ENCODE measurements at places on chromosomes 6 and 20.

GRCh38 chr6:159108426-159108985 is 60.7 kb upstream of the FNDC1 start:
- no peak for DNase-seq

DNA sequence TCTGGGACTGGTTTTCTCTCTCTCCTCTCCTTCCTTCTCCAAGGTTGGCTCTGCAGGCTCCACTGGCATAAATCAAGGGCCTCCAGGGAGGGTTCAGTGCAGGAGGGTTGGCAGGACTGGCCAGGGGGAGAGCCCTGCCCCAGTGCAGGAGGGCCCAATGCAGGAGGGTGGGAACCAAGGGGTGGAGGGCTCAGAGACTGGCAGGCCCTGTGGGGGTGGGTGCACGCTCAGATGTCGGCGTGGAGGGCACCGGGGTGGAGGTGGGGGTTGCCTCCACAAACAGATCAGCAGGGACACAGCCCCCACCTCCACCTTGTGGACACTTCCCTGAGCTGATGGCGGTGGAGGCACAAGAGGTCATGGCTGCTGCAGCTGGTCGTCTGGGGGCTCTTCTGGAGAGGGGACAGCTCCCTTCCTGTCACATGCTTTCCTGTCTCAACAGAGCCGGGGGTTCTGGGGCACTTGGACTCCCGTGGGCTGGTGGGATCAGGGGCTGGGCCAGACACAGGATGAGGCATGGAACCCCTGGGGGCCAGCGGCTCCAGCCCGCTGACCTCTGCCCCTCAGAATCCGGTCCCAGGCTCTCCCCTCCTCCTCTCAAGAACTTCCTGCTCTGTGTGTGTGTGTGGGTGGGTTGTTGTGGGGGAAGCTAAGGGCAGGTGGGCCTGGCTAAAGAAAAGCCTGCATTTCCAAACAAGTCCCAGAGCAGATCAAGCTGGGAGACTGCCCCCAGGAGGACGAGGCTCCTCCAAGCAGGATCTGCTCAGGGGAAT is 2.7 kb upstream of the ABHD16B start:
- no peak for DNase-seq

GRCh38 chr6:30062471-30063178 is 1.6 kb downstream of the POLR1H start:
- no peak for DNase-seq

DNA sequence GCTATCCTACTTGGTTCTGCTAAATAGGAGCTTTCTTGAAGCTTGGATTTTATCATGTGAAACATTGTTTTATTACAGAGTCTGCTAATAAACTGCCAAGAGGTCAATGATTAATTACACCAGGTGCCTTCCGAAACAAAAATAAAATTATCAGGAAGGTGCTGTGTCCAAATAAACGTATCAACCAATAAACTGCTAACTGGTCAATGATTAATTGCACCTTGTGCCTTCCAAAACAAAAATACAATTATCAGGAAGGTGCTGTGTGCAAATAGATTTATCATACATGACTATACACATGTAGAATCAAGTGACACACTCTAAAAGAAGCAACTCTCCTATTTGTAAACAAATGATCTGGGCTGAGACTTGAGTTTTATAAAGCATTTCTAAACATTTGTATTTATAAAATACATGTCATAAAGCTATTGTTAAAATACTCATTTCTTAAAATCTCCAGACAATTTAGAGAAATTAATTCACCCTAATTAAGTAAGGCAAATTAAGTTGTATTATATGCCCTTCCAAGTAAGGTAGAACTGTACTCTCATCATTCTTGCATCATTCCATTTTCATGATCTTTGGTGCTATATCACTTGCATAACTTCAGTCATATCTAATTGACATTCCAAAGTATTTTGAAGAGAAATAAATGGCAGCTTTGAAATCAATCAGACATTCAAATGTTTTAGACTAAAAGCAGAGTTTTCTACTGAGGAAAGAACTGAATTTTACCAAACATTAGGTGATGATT is 26.8 kb downstream of the SPTLC3 start:
- no peak for DNase-seq

DNA sequence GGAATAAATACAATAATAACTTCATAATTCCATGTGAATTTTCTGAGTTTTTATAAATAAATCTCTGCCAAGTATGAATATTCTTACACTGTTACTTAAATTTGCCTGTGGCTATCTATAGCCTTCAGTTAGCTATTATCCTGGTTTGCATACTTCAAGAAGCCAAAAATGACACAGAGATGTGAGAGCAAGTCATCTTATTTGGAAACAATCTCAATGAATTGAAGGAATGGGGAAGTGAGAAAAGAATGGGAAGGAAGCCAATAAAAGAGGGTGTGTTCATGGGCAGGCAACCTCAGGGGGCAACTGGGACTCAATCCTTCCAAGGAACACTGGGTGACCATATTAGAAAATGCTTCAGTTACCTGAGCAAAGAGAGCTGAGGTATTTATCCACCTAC is 9.9 kb downstream of the HAO1 start:
- DNase-seq = no peak

GRCh38 chr6:10407674-10408054 is 7.2 kb downstream of the TFAP2A start:
- DNase-seq = no peak

Data from stimulated activated CD4-positive, alpha-beta T cell treated with anti-CD3 and anti-CD28 coated beads, TNF-alpha, amount 100 ng/mL, for 24 hours (primary cell).